ENCODE measurements at places on chromosomes 16 and 17.

- DNase-seq, result peak; percentile 96
Observed at GRCh38 chr17:50482516-50482915, 3.9 kb downstream of the RSAD1 start.

- no peak for DNase-seq
Observed at GRCh38 chr17:28527181-28527681, 21.1 kb downstream of the FOXN1 start.

- no peak for DNase-seq
Observed at GRCh38 chr16:54542805-54543505, 256.4 kb upstream of the IRX3 start.

GRCh38 chr17:33602981-33603380 is 309.9 kb upstream of the ASIC2 start:
- peak; percentile 0 for DNase-seq

DNA sequence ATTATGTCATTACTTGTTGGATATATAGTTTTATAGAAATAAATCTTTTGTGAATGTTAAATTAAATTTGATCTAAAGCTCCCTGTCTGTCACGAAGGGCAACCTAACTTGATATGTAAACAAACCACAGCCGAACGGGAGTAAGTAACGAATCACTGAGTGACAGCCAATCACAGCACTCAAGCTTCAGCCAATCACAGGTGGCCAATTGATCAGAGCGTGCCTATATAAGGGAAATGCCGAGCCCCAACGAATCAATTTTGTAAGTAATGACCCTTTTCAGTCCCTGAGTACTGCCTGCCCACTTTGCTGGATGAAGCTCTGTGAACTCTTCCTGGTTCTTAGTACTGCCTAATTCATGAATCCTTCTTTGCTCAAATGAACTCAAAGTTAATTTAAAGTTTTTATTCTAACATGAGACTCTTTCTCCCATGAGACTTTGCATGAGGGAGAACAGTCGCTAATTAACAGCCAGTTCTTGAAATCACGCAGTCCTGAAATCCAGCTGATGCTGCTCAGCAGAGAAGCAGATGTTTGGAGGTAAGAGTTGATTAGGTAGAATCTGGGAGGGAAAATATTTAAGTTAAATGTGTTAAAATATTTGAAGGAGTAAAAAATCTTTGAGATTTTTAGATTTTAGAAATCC is 302.2 kb downstream of the CNTNAP4 start:
- DNase-seq, result no peak

DNA sequence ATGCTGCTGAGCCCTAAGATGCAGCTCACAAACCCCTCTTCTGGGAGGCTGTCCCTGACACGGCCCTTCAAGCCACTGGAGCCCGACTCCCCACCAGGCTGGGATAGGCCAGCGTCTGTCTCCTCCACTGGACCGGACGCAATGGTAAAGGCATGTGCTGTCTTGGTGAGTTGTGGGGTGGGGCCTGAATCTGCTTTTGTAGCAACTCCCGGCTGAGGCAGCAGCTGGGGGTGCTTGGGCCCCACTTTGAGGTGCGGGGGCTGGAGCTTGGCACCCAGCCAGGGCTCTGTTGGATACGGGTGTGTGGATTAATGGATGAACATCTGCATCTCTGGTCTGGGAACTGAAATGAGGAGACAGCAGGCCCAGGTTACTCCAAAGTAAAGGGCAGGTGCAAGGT is 3.5 kb upstream of the NLRC3 start:
- DNase-seq, result no peak

DNA sequence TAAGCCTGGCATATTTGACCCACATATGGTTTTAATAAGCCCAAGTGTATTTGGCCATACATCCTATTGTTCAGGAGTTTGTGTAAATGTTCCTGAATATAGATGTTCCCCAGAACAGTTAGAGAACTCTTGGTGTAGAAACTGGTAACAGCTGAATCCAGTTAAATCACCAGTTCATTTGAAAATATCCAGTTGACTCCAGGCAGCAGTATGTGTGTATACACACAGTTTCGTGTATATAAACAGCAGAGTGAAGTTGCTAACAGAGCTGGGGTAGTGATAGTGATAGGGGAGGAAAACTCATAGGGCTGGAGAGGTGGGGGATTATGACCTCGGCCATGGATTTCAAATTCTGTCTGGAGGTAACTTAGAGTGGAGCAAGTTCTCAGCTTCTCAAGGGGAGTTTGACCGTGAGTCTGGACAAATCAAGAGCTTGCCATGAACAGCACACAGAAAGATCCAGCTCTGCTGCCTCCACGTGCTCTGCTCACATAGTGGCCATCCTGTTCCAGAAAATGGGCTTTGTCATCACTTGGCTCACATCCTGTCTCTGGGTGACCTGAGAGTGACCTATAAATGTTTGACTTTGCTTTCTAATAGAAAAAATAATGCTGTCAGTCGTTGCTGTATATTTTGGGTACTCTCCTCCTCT is 30.6 kb upstream of the MMD start:
- DNase-seq, result peak; percentile 32

GRCh38 chr17:76123749-76124581 is 17.1 kb downstream of the FOXJ1 start:
- DNase-seq, result peak; percentile 71

DNA sequence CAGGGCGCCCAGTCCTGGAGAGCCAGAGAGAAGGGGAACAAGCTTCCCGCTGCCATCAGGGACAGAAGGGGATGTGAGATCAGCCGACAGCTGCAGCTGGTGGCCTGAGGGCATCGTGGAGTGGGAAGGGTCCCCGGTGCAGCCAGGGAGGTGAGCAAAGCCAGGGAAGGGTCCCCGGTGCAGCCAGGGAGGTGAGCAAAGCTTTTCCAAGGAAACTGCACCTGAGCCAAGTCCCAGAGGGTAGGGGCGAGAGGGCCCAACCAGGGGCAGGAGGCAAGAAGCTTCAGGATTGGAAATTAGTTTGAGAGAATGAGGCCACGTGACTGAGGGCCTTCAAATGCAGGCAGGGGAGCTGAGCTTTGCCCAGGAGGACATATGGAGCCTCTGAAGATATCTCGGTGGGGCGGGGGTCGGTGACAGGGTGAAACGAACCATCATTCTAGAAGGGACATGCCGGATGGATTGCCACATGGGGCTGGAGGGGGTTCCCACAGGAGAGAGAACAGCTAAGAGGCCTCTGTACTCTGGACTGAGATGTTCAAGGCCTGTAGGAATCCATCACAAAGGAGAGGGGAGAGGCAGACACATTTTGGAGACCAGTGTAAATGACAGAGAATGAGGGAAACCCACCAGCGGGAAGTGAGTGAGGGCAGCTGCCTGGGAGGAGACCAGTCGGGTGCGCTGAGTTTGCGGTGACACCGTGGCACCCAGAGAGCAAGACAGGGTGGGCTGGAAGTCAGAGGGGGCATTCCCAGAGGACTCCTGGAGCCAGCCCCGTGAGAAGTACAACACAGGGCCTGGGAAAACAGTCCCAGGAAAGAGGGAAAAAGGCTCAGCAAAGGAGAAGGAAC is 31.4 kb upstream of the RPH3AL start:
- DNase-seq, result peak; percentile 10

- DNase-seq, result no peak
Observed at GRCh38 chr16:14362774-14363371, 267.2 kb downstream of the PARN start.

- DNase-seq, result no peak
Observed at GRCh38 chr16:8649829-8650554, 24.4 kb upstream of the ABAT start.

DNA sequence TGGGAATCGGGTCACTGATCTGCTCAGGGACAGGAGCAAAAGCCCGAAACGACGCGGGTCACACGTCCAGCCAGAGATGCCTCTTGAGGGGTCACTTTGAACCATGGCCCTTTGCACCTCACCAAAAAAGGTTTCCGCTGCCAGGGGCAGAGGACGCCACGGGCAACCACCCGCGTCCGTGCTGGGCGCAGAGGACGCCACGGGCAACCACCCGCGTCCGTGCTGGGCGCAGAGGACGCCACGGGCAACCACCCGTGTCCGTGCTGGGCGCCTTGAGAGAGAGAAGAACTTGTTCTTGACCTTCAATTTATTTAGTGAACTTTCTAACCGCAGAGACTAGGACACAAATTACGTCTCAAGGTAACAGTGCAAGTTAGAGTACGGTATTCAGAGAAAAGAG is 35.5 kb downstream of the TIMM22 start:
- no peak for DNase-seq

- DNase-seq, result no peak
Observed at GRCh38 chr17:38713456-38714075, 8.5 kb downstream of the MLLT6 start.

- no peak for DNase-seq
Observed at GRCh38 chr17:20266806-20267458, 200.4 kb downstream of the LGALS9B start.

GRCh38 chr17:6654841-6655731 is 3.5 kb downstream of the C17orf100 start:
- DNase-seq, result peak; percentile 96

DNA sequence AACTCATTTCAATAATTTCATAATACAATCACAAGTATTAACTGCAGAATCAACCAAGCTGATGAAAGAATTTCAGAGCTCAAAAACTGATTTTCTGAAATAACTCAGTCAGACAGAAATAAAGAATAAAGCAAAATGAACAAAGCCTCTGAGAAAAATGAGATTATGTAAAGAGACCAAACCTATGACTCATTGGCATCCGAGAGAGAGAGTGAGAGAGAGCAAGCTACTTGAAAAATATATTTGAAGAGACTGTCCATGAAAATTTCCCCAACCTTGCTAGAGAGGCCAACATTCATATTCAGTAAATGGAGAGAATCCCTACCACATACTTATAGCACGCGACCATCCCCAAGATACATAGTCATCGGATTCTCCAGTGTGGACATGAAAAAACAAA is 1376.4 kb downstream of the CDH11 start:
- peak; percentile 37 for DNase-seq

GRCh38 chr16:49849037-49849753 is 6.7 kb downstream of the ZNF423 start:
- no peak for DNase-seq

- DNase-seq, result peak; percentile 100
Observed at GRCh38 chr16:10594312-10594950, 14.0 kb upstream of the EMP2 start.

DNA sequence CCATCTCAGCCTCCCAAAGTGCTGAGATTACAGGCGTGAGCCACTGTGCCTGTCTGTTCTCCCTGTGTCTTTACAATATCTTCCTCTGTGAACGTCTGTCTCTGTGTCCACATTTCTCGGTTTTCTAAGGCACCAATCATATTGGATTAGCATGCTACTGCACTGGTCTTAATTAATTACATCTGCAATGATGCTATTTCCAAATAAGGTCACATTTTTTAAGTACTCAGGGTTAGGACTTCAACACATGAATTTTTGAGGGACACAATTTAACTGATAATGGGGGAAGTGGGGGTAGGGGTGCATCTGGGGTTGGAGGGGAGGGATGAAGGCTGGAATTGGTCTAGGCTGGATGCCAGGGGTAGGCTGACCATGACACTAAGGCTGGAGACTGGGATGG is 102.6 kb downstream of the N4BP1 start:
- DNase-seq, result no peak

DNA sequence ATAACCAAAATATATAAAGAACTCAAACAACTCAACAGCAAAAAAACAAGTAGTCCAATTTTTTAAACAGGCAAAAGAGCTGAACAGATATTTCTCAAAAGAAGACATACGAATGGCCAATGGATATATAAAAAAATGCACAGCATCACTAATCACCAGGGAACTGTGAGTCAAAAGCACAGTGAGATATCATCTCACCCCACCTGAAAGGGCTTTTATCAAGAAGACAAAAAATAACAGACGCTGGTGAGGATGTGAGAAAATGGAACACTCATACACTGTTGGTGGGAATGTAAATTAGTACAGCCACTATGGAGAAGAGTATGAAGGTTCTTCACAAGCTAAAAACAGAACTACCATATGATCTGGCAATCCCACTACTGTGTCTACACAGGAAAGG is 7.4 kb downstream of the XYLT1 start:
- no peak for DNase-seq

- no peak for DNase-seq
Observed at GRCh38 chr16:88938777-88939244, 38.2 kb downstream of the CBFA2T3 start.

- no peak for DNase-seq
Observed at GRCh38 chr16:84075376-84075775, 32.8 kb upstream of the SLC38A8 start.

GRCh38 chr16:1206786-1207185 is 18.3 kb downstream of the TPSG1 start:
- DNase-seq, result no peak

Data from DMS53 (cell line).